Hematopoietic multipotent progenitor cell (in vitro differentiated cells): ENCODE measurements at places on chromosomes 6 and 20. TPM values are rescaled to one million over a fixed set of nuclear protein-coding genes. Genes with fewer than 3 reads are reported as not detected.

MAN1A1 gene
- 109 TPM for total RNA-seq

HLA-DPA1 gene
- total RNA-seq = 618 TPM

ZNF337 gene
- 10.5 TPM for total RNA-seq

GSTA1 gene
- not detected for total RNA-seq

BCKDHB gene
- 10.2 TPM for total RNA-seq

VARS2 gene
- 15.9 TPM for total RNA-seq

MUC22 gene
- total RNA-seq = not detected

NHLRC1 gene
- total RNA-seq = 8.1 TPM

GRCh38 chr6:18990059-18990978 is 603.2 kb downstream of the RNF144B start:
- peak; percentile 66 for DNase-seq

DNA sequence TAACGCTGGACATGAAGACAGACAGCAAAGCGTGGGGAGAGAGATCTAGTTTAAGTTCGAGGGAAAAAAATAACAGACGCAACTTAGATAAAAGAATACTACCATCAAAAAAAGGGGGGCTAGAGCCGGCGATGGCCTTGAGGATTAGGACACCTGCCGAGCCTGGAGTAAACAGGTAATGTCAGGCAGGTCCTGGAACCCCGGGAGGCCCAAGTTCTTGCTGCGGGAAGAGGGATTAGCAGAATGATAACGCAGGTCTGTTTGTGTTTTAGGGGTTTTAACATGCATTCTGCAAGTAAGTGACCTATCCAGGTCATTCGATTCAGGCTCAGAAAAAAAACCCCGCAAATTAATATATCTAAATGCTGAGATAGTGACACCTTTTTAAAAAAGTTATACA is 754 bp upstream of the TMEM170B start:
- DNase-seq = no peak

DNA sequence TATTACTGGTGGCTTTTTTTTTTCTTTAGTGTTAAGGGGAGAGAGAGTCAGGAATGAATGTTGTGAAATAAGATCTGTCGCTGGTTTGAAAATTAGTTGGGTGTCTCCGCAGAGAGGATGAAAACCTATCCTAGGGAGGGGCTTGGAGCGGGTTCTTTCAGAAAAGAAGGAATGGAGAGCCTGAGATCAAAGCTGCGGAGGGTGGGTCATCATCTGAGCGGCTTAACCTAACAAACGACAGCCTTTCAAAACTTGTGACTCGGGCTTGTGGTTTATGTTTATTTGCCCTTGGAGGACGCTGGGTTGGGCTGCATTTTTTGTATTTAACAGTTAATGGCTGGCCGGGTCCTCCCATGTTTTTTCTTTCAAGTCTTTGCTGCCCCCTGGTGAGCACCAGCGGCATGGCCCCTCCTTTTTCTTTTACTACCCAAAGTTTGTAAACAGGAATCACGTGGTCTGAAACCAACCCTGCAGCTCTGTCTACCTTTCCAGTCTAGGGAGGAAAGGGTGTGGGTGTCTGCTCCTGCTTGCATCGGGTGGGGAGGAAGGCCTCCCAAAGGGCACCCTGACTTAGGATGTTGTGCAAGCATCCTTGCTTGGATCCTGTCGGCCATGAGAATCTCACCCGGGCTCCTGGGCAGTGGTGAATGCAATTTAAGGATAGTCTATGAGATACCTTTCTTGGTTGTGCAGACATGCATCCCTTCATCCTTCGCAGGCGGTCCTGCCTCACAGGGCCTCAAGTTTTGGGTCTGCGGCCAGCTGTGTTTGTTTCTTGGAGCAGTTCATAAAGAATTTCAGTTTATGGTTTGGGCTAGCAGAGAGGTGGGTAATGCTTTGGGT is 2.2 kb downstream of the PIM1 start:
- peak; percentile 80 for DNase-seq

DNA sequence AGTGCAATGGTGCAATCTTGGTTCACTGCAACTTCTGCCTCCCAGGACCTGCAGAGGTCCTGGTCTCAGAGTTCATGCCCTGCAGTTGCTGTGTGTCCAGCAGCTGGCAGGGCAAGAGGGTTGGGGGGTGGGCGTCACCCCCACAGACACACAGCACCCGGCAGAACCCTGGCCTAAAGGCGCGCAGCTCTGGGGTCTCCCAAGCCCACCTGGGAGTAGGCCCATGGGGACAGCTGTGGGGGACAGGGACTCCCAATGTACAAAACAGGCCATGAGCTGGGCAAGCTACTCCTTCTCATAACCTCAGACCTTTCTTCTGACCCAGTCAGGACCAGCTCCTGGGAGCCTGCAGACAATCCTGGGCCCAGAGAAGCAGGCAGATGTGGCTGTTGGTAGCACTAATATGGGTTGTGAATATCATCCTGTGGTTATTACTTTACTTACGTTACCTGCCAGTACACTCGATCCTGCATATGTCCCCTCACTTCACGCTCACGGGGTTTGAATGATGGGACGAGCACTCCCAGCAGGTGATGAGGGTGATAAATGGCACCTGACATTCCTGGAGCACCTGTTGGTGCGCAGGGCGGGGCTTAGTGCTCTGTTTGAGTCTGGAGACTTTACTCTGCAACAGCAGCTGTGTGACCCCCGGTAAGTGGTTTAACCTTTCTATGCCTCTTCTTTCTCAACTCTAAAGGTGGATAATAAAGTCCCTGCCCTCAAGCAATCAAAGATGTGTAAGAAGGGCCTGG is 39.9 kb upstream of the SULF2 start:
- no peak for DNase-seq

- DNase-seq = peak; percentile 2
These were observed 30.7 kb upstream of the NT5E start for GRCh38 chr6:85419046-85419759.

DNA sequence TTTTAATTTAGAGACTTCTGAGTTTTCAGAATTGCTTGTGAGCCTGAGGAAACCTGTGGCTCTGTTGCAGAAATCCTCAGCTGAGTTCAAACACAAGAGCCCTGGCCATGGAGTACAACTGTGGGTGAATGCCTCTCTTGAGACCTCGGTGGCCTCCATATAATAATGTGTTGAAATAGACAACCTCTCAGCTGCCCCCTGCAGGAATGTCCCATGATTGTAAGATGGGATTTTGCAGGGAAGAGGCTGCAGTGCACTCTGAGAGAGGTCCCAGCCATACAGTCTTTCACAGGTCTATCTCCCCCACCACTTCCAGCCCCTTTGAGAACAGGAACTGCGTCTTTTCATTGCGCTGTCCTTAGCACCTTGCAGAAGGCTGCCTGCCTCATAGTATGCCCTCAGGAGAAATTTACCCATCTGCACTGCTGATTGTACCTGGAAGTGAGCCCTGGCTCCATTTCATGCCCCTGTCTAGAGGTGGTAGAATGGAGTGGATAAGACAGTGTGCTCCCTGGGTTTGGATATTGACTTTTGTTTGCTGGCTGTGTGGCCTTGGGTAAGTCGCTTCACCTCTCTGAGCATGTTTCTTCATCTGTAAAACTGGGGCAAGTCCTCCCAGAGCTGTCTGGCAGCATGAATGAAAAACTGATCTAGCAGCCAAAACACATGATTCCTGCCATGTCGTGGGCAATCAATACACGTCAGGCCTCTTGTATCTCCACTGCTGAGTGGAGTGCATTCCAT is 16.8 kb upstream of the CDH22 start:
- no peak for DNase-seq

- DNase-seq = peak; percentile 87
These were observed 25.4 kb downstream of the SLC17A9 start for GRCh38 chr20:62977613-62978560.

DNA sequence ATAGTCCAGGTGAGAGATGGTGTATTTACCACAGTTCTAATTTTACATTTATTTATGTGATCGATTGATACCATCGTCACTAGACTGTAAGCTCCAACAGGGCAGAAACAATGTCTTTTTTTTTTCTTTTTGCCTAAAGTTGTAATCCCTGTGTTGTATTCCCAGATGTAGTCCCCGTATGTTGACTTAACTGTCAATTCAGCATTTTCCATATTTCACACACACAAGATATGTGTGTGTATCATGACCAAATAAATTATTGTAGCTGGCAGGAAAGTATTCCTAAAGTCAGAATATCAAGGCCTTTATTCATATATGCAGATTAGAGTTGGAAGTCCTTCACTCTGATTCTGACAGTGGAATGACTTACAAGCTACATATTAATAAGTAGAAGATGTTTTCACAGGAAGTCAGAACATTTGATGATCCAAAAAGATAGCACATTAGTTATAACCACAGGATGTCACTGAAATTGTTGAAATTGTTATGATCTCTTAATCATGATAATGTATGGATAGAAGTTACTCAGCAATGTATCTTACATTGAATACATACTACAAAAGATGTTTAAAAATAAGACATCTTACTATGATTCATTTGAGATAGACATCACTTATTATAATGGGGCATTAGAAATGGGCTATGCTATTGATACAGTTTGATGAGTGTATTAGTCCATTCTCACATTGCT is 10.6 kb downstream of the RNF182 start:
- no peak for DNase-seq

DNA sequence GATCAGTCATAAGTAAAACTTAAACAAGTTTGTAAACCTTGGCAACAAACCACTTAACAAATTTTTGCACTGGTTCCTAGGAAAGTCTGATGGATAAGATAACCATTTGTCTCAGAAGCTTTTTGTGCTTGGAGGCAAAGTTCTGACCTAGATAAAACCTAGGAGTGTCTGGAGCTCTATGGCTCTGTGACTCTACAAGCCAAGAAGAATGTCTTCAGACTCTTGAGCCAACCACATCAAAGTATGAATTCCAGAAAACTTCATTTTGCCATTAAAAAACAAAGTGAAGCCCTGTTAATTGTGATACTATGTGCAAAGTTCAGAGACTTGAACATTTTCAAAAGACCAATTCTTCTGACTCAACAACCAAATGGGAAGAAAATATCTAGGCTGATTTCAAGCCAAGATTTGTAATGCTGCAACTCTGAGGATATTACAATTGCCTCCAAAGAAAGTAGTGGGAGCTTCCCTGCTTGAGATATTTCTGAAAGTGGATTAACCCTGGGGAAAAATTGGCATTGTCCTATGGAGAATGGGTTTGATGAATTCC is 158.1 kb upstream of the FOXQ1 start:
- DNase-seq = no peak

DNA sequence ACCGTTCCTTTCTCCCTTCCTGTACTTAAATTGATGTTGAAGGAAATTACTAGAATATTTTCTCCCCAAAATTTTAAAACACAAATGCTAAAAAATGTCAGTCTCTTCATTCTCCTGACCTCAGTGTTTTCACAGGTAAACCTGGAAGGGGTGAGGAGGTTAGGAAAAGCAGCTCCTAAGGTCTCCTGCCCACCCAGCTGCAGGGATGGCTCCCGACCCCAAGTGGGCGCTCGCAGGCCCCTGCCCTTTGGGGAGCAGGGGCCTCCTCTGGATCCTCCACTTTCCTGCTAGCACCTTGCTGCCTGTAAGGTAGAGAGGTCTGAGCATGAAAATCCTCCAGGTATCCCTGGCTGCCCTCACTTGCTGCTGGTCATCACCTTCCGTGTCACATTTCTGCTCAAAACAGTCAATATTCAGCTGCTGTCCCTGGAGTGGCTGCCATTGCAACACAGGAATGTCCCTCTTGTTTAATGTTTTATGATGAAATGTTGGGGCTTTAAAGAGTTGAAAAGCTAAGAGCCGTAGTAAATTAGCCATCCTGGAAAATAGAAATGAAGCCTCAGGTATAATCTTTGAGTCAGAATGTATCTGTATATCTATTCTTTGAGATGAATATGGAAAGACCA is 10.9 kb upstream of the HSP90AB1 start:
- DNase-seq = no peak

- no peak for DNase-seq
These were observed 8.3 kb downstream of the MDGA1 start for GRCh38 chr6:37689381-37689780.

- DNase-seq = peak; percentile 65
These were observed 6.3 kb downstream of the ZMYND8 start for GRCh38 chr20:47350181-47350550.

DNA sequence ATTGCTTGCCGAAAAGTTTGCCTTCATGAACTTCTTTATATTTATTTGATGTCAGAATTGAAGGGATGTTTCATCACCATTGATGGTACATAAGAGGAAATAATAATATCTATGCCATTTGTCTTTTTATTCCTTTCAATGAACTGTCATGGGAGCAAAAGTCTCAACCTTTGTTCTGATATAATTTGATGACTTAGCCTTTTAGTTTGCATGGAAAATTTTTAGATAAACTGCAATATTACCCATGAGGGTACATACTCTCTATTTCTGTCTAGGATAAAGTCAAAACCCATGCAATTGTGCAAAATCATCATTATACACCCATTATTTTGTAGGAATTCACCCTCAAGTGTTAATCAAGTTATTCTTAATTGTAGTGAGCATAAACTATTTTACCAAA is 15.9 kb downstream of the TBXT start:
- DNase-seq = no peak

DNA sequence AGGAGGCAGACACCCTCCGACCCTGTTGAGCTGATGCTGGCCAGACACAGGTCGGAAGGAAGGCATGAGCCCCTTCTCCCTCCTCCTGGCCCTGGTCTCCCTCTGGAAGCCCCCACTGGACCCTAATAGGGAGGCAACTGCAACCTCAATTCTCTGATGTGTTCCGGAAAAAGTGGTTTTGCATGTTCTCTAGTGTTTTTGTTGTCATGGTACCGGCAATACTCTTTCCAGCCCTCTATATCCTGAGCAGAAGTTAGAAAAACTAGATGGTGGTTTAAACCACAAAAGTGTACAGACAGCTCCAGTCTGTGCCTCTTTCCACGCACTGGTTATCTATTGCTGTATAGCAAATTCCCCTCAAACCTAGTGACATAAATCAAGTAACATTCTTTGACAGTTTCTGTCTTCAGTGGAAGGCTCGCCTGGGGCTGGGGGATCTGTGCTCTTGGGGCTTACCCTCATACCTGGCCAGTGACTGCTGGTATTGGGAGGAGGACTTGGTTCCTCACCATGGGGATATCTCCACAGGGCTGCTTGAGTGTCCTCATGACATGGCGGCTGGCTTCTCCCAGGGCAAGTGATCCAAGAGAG is 37.0 kb downstream of the SYTL3 start:
- peak; percentile 89 for DNase-seq
